Foreskin keratinocyte (primary cell): ENCODE measurements at places on chromosomes 4 and X.

- DNase-seq: peak; percentile 92
Observed at GRCh38 chr4:47484168-47484567, 907 bp upstream of the ATP10D start.

- DNase-seq: no peak
Observed at GRCh38 chrX:7953446-7953845, 26.2 kb upstream of the PNPLA4 start.

- DNase-seq: no peak
Observed at GRCh38 chrX:78384486-78384885, 57.1 kb upstream of the CYSLTR1 start.

DNA sequence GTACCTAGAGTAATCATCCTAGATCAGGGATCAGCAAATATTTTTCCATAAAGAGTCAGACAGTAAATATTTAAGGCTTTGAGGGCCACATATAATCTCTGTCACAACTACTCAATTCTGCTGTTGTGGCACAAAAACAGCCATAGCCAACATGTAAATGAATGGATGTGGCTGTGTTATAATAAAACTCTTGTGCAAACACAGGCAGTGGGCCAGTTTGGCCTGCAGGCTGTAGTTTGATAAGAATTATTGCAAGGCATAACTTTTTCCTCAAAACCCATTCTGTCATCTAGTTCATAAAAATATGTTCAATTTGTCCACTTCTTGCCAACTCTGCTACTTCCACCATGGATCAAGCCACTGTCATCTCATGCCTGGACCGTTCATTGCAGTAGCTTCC lies 39.4 kb upstream of the SHROOM4 start:
- no peak for DNase-seq

GRCh38 chr4:88981993-88982392 lies 75.0 kb downstream of the FAM13A start:
- no peak for DNase-seq

GRCh38 chrX:152865232-152865920 lies 32.5 kb upstream of the ZNF185 start:
- no peak for DNase-seq

GRCh38 chrX:139804482-139804881 lies 96.5 kb upstream of the MCF2 start:
- DNase-seq: no peak

GRCh38 chrX:16654093-16654492 lies 4.1 kb downstream of the S100G start:
- no peak for DNase-seq

DNA sequence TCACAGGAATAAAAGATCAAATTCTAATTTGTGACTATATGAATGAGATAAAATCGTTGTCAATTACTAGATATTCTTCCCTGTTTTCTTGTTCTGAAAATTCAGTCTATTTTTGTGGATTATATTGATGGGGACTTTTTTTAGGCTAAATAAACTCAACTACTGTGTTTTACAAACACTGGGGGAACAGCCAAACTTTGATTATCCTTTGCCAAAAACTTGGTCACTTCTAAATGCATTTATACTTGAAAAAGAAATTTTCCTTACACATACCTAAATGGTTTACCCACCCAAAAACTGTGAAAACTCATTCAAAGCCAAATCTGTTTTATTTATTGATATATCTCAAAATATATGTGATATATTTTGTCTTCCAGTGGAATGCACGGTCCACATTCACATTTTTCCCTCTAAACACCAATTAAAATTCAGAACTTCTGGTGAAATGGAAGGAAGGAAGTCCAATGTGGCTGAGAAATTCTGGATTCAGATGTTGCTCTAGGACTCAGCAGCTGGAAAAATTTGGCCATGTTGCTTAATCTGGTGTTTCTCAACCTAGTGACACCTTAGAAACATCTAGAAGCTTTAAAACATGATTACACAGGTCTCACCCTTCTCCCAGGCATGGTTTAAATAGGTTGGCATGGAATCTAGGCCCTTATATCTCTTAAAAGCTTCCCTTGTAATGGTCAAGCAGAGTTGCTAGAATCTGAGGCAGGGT lies 28.6 kb upstream of the ARHGAP24 start:
- no peak for DNase-seq

- no peak for DNase-seq
Observed at GRCh38 chr4:41359836-41360213, 103.1 kb downstream of the UCHL1 start.

- no peak for DNase-seq
Observed at GRCh38 chr4:89055157-89056080, 1.6 kb downstream of the FAM13A start.

DNA sequence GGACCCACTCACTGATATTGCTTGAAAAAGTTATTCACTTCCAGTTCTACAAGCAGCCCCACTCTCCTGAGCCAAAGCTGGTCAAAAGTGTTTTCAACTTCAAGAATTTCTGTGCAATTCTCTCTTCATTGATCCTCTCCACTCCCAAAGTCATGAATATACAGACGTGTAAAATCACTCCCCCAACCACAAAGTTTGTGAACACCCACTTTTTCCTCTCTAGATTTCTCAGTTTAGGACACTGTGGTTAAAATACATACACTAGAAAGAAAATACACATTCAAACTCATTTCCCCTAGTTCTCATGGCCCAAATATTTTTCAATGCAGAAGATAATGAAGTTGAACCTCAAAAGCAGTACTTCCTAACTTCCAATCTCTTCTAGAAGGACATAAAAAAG lies 116.3 kb downstream of the MSN start:
- no peak for DNase-seq
